ENCODE measurements at places on chromosomes 7 and 10. TPM values are rescaled to one million over a fixed set of nuclear protein-coding genes. Genes with fewer than 3 reads are reported as not detected.

Gene LRRC61
- 25.2 TPM for total RNA-seq

Gene CLCN1
- total RNA-seq: not detected

Gene PNLIPRP3
- total RNA-seq: not detected

DNA sequence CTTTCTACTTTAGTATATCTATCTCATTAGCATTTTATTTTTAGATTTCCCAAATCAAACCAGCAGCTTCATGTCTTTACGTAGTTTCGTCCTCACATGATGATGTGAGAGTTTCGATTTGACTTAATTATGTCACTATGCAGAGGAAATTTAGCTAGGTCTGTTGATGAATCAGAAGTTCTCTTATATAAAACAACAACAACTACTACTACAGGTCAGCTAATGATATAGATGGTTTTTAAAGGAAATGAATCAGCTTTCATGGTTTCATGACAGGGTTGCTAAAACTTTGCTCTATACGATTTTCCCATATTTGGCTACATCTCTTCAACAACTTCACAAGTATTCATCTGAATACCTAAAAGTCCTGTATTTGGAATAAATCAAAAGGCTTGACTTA lies 28.6 kb downstream of the JAZF1 start:
- H3K4me3 ChIP-seq: no peak overlapping the region
- no peak for DNase-seq
- no peaks in the 10 kb centered on the region for H3K27me3 ChIP-seq
- no peak overlapping the region for H3K27ac ChIP-seq

DNA sequence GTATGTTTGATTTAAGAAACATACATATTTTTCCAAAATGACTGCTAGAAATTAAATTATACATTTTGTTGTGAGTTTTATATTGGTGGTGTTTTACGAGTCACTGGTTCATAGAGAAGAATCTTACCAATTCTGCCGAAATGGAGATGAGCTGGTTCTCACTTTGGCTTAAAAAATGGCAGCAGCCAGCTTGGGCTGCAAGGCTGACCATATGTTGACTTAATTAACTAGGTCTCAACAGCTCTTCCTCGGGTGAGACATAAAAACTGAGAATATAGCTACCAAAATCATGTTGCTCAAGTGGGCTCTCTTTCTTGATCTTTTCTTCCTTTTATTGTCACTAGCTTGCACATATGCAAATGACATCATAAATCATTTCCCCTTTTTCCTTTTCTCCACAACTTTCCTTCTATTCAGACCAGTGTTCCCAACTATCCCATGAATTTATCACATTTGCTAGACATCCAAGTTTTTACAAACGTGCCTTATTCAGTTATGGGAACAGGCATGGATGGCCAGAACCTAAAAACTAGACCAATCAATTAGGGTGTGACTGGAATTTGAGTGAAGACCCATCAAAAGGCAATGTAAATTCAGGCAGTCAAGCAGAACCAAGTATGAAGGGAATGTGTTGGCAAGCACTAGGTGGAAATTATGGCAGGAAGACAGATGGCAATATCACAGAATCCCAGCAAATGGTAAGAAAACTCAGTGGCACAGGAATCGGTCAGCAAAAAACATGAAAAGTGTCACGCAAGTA lies 6.4 kb upstream of the TSPAN12 start:
- H3K36me3 ChIP-seq: no peaks in the 10 kb centered on the region
- no peak overlapping the region for H3K27ac ChIP-seq
- DNase-seq: no peak
- H3K4me1 ChIP-seq: no peaks in the 10 kb centered on the region

GRCh38 chr7:76513817-76514799 lies 3.8 kb downstream of the UPK3B start:
- no peaks in the 10 kb centered on the region for H3K27me3 ChIP-seq
- no peaks in the 10 kb centered on the region for H3K36me3 ChIP-seq
- H3K27ac ChIP-seq: no peak overlapping the region
- no peak for DNase-seq
- H3K4me1 ChIP-seq: peaks cover 5% of the 10 kb centered on the region
- no peak overlapping the region for H3K4me3 ChIP-seq

DNA sequence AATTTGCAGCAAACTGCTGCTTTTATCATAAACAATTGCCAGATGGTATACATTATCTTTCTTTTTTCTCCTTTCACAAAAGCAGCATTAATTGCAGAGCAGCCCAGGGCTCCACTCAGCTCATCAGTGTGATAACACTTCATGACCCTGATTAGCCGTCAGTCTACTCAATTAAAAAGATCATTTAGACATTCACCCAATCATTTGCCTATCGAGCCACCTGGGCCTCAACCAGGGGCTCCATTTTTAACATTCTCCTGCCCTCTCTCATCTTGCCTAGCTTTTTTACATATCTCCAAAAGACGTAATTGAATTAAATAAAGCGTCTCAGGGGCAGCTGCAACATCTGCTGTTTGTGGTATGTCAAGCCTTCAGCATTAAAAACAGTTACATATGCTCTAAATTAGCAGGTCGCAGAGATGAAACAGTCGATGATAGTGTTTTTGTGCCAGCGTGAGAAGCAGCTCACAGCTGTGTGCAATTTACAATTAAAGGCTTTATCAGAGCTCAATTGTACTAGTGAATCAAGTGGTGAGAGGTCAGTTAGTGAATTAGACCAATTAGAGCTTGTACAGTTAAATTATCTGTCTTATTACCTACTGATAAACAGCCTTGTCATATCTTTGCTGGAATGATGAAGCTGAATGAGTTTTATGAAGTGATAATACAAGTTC lies 522.5 kb downstream of the ETV1 start:
- H3K4me1 ChIP-seq: no peaks in the 10 kb centered on the region
- no peak overlapping the region for H3K4me3 ChIP-seq
- H3K27me3 ChIP-seq: no peaks in the 10 kb centered on the region
- no peak overlapping the region for H3K27ac ChIP-seq

DNA sequence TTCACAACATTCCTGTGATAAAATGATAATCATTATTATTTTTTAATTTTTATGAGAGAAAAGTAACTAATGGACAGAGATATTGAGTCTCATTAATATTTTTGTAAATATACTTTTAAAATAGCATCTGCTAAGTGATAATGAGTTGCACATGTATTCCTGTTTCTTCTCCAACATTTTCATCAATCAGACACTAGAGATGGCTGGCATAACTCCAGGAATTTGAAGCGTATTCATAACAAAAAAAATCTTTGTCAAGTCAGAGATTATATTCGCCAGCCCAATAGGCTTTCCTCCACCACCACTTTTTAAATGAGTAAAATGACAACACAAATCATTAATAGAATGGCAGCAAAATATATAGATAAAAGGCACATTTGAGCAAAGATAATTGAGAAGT lies 524.0 kb upstream of the KCND2 start:
- no peak overlapping the region for H3K27ac ChIP-seq
- no peaks in the 10 kb centered on the region for H3K4me1 ChIP-seq
- no peaks in the 10 kb centered on the region for H3K36me3 ChIP-seq

DNA sequence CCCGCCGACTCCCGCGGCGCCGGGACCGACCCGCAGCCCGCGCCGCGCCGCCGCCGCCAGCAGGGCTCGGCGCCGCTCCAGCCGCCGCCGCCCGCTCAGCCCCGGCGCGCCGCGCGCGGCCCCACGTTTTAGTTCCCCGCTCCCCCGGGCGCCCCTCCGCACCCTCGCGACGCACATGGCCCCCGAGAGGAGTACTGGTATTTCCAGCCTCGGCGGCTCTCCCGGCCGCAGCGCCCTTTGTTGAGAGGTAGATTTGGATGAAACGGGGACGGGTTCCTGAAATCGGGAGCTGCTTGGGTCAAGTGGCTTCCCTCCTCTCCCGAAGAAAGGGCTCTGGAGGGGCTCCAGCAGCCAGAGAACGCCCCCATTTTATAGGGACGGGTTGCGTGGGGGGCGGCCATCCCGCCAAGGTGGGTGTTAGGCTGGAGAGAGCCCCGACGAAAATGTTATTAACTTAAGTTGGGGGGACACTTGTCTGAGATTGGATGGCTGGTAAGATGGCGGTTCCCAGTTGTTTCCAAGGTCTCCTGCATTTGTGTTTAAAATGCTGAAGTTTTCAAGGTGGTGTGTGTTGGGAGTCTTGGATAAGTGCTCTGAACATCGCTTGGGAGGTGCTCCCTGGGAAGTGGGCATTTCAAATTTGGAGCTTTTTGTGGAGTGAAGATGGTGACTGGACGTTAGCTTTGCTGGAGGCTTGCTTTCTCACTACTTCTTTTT lies 1.2 kb downstream of the BMI1 start:
- no peaks in the 10 kb centered on the region for H3K27me3 ChIP-seq
- H3K4me3 ChIP-seq: peak overlapping the region; percentile 47
- no peaks in the 10 kb centered on the region for H3K36me3 ChIP-seq
- no peak overlapping the region for H3K27ac ChIP-seq
- peak; percentile 57 for DNase-seq

DNA sequence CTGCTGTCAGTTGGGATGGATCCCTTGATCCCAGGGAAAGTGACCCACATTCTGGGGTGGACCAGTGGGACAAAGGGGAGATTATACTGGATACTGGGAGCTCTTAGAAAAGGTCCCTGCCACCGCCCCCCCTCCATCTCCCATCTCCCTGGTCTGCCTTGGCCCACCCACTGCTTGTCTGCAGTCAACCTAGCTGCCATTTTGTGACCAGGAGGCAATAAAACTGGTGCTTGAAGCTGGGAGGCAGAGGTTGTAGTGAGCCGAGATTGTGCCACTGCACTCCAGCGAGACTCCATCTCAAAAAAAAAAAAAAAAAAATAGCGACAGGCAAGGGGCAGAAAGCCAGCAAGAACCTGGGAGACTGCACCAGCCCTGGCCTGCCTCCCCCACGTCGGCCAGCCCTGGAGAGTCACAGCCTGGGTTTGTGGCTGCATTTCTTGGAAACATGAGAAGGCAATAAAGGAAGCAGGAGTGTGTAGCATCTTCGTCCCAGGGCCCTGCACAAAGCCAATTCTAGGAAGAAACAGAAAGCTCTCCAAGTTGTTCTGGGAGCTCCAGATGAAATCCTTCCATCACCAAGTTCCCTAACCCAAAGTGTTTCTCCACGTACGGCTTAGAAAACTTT lies 4.7 kb upstream of the ARPC1B start:
- H3K36me3 ChIP-seq: no peaks in the 10 kb centered on the region
- no peak overlapping the region for H3K27ac ChIP-seq
- H3K27me3 ChIP-seq: no peaks in the 10 kb centered on the region
- H3K4me3 ChIP-seq: no peak overlapping the region
- peaks cover 4% of the 10 kb centered on the region for H3K4me1 ChIP-seq
- DNase-seq: no peak

DNA sequence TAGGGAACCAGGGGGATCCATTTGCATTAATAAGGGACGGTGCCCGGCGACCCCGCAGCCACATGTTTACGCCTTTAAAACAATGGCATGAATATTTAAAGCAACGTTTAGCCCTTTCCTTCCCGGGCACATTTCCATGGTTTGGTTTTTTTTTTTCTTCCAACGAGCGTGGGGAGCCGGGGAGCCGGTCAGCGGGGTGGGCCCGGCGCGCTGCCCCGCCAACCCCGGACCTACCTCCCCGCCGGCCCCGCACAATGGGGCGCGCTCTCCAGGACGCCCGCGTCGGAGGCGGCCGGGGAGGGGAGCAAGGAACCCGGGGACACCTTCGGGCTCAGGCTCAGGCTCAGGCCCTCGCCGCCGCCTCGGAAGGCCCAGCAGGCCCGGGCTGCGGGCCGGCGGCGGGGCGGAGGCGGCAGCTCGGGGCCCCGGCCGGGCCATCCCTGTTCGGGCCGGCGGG lies 1.0 kb downstream of the SEPHS1 start:
- H3K36me3 ChIP-seq: no peaks in the 10 kb centered on the region
- H3K4me3 ChIP-seq: peak overlapping the region; percentile 88
- DNase-seq: no peak
- H3K27ac ChIP-seq: peak overlapping the region; percentile 95
- peaks cover 6% of the 10 kb centered on the region for H3K4me1 ChIP-seq

GRCh38 chr10:99374972-99375371 lies 45.8 kb downstream of the CNNM1 start:
- H3K27me3 ChIP-seq: no peaks in the 10 kb centered on the region
- no peak overlapping the region for H3K27ac ChIP-seq
- H3K4me1 ChIP-seq: no peaks in the 10 kb centered on the region
- H3K36me3 ChIP-seq: no peaks in the 10 kb centered on the region
- no peak for DNase-seq

- peaks cover 2% of the 10 kb centered on the region for H3K4me1 ChIP-seq
- peak overlapping the region; percentile 56 for H3K4me3 ChIP-seq
- no peak overlapping the region for H3K27ac ChIP-seq
- H3K27me3 ChIP-seq: no peaks in the 10 kb centered on the region
Measured at GRCh38 chr7:26398756-26399509, 107.3 kb downstream of the SNX10 start.

GRCh38 chr7:87926581-87927461 lies 7.2 kb upstream of the ADAM22 start:
- DNase-seq: no peak
- no peaks in the 10 kb centered on the region for H3K36me3 ChIP-seq
- no peak overlapping the region for H3K4me3 ChIP-seq
- no peak overlapping the region for H3K27ac ChIP-seq
- no peaks in the 10 kb centered on the region for H3K4me1 ChIP-seq
- H3K27me3 ChIP-seq: no peaks in the 10 kb centered on the region

- peak overlapping the region; percentile 17 for H3K4me3 ChIP-seq
- H3K4me1 ChIP-seq: peaks cover 2% of the 10 kb centered on the region
- DNase-seq: no peak
- no peak overlapping the region for H3K27ac ChIP-seq
- no peaks in the 10 kb centered on the region for H3K36me3 ChIP-seq
Measured at GRCh38 chr7:157690058-157690832, 353.4 kb downstream of the DNAJB6 start.

DNA sequence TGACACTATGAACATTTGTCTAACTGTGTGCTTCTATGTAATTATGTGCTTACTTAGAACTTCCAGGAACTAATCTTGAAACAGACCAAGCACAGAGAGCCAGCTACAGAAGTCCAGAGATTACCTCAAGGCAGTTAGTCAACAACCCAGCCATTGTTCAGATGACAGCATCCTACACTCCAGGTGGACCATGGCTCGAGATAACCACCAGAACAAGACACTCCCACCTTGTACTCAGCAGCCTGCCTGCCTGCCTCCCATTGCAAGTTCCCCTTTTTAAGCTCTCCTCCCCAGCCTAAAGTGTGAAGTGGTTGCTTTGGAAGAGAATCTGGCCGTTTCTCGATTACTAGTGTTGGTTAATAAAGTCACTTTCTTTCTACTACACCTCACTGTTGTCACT lies 1080.6 kb upstream of the LRRN3 start:
- no peaks in the 10 kb centered on the region for H3K4me1 ChIP-seq
- H3K36me3 ChIP-seq: no peaks in the 10 kb centered on the region
- no peak overlapping the region for H3K4me3 ChIP-seq
- H3K27ac ChIP-seq: no peak overlapping the region
- no peaks in the 10 kb centered on the region for H3K27me3 ChIP-seq
